ENCODE measurements at places on chromosomes 11 and 22.

- no peak for DNase-seq
These were observed 32.4 kb downstream of the JAM3 start for GRCh38 chr11:134101282-134101681.

- DNase-seq: no peak
These were observed 46.7 kb upstream of the PARVG start for GRCh38 chr22:44133901-44134571.

DNA sequence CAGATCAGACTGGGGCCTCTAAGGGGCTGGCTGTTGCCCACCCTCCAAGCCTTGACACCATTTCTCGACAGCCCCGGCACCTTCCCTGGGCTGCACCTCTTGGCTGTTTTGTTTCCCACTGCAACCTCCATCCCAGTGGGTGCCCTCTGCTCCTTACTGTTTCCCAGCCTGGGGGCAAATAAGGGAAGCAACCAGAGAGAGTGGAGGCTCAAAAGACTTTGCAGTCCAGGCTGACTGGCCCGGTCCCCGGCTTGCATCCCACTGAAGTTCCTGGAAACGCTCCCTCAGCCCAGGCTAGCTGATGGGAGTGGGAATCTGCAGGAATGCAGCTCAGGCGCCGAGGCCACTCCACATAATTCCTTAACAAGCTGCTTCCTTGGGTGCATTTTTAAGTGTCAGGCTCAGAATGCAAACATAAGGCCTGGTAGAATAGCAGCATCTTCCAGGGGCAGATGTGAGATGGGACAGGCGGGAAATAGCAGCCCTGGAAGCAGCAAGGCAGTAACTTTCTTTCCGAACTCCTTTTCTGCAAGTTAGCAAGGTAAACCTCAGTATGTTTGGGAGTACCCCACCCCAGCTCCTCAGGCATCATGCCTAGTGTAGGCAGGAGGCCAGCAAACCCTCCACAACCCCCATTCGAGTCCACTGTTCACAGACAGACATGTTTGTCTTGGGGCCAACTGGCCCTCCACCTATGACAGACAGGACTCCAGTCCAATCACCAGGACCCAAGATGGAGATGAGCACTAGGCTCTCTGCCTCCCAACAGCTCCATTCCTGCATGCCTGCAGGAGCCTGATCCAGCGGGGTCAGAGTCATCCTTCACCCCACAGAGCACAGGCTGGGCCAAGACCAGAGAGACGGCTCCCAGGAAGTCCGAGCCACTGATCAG is 39.3 kb downstream of the RPL27A start:
- DNase-seq: no peak

GRCh38 chr11:16981651-16982194 is 32.5 kb downstream of the PLEKHA7 start:
- DNase-seq: peak; percentile 51

DNA sequence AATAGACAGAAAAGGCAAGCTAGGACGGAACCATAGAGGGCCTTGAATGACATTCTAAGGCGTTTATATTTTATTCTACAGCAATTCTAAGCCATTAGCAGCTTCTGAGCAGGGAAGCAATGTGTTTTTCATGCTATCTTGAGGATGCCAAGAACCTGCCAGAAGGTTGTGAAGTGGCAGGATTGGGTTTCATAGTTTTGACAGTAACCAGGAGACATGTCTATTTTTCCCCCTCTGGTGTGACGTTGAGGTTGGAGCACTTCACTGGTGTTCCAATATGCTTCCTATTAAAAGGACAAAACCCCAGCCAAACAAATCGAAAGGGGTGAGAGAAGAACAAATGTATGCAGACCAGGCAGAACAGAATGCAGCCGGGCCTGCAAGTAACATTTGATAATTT is 148.2 kb downstream of the SPATA19 start:
- DNase-seq: no peak

GRCh38 chr11:103031834-103032233 is 60.1 kb downstream of the DCUN1D5 start:
- DNase-seq: no peak
